ENCODE measurements at places on chromosomes 7 and 10.

- DNase-seq, result no peak
These were observed 86.5 kb downstream of the RALA start for GRCh38 chr7:39709768-39710311.

DNA sequence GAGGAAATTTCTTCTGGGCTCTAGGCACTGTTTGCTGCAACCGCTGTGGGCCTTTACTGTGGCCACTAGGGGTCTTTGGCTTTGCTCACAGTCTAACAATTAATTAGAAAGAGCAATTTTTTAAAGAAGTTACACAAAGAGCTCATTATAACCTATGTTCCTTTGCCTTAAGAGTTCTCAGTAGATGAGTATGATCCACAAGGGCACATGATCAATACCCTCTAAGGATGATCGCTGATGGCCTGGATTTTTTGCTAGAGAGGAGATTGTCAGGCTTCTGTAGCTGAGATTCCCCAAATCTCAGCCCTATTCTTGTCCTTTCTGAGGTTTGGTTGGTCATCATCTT is 80.8 kb upstream of the RHOBTB1 start:
- DNase-seq, result no peak

DNA sequence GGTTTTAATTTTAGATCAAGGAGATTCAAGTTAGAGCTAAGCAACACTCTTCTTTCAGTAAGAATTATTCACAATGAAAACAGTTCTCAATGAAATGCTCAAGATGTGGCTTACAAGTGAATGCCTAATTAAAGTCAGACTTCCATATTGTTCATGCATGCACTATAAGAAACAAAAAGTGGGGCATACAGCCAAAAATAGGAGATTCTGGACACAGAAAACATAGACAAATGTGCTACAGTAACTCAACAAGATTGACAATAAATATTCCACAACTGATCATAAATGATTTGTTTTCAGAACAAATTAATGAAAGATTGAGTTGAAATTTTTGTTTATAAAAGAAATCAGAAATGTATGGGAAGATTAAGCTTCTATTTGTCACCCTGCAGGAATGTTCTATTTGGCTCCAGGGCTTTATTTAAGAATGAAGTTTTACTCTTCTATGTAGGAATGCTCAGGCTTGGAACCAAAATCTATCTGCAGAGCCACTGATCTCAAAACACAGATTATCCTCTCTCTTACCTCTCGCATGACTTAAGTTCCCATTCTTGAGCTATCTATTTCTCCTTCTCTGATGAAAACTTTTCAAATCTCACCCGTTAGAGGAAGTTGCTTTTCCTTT is 89.0 kb upstream of the PIP4K2A start:
- no peak for DNase-seq

DNA sequence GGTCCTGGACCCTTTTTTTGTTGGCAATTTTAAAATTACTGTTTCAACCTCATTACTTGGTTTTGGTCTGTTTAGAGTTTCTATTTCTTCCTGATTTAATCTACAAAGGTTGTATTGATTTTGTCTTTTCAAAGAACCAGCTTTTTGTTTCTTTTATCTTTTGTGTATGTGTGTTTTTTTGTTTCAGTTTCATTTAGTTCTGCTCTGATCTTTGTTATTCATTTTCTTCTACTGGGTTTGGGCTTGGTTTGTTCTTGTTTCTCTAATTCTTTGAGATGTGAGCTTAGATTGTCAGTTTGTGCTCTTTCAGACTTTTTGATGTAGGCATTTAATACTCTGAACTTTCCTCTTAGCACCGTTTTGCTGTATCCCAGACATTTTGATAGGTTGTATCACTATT is 8.5 kb upstream of the MRPS33 start:
- DNase-seq, result no peak
